ENCODE measurements at places on chromosomes 13 and 19.

DNA sequence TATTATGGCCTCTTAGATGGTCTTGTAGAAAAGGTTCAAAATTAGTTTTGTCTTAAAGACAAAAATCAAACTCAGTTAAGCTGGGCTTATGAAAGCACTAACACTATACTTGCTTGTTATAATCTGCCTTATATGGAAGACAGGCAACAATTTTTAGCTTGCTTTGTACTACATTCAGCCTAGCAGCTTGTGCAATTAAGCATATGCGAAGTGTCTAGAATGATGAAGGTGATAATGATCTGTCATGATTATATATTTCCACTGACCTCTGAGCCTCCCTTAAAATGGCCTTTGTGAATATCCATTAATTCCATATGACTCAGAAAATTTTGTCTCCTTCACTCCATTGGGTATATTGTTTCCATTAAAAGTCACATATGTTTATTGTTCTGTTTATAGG, 834.9 kb downstream of the OLFM4 start:
- no peak for DNase-seq

DNA sequence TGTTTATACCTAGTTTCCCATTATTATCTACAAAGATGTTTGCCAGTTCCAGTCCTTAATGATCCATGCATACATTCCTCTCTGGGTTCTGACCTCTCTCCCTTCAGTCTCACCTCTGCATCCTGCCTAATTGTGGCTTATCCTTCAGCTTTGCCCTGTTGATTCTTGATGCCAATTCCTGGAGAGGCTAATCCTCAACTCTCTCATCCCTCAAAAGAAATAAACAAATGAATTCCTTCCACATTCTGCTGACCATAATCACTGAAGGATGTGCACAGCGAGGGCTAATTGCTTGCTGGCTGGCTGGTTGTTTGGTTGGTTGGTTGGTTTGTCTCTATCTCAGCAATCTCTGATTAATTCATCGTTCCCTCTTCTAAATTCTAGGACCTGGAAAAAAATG, 113.8 kb downstream of the IRS2 start:
- no peak for DNase-seq

- DNase-seq, result no peak
These were observed 56.6 kb downstream of the CELF5 start for GRCh38 chr19:3281026-3281425.

DNA sequence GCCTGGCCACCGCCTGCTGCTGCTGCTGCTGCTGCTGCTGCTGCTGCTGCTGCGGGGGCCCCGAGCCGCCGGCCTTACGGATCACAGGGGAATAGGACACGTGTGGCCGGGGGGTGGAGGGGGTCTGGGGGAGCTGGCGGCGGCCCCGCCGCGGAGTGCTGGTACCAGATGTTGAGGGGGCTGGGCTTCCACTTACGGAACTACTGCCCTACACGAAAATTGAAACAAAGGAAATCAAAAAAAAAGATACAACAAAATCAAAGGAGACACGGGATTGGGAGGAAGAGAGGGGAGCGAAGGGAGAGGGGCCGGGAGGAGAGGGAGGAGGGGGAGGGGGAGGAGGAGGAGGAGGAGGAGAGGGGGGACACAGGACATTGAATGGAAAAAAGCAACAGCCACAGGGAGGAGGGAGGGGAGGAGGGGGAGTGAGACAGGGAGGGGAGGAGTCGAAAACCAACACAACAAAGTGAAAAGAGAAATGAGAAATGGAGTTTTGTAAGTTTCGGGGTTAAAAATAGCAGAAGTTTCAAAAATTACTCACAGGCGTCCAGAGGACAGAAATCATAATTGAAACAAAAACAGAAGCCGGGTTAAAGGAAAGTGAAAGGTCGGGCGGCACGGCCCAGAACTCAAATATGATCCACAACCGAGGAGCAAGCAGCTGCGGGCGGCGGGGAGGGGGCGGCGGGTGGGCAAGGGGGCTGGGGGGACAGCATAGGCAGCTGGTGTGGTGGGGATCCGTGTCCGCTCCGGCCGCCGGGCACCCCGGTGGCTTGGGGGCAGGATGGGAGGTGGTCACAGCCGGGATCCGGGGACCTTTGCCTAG, 57.8 kb downstream of the IER2 start:
- DNase-seq, result peak; percentile 60

DNA sequence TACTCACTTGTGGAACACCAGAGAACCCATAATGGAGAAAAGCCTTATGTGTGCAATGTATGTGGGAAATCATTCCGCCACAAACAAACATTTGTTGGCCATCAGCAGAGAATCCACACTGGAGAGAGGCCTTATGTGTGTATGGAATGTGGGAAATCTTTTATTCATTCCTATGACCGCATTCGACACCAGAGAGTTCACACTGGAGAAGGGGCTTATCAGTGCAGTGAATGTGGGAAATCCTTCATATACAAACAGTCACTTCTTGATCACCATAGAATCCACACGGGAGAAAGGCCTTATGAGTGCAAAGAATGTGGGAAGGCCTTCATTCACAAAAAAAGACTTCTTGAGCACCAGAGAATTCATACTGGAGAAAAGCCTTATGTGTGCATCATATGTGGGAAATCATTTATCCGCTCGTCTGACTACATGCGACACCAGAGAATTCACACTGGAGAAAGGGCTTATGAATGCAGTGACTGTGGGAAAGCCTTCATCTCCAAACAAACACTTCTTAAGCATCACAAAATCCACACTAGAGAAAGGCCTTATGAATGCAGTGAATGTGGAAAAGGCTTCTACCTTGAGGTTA, 10.9 kb downstream of the ZNF549 start:
- DNase-seq, result no peak

DNA sequence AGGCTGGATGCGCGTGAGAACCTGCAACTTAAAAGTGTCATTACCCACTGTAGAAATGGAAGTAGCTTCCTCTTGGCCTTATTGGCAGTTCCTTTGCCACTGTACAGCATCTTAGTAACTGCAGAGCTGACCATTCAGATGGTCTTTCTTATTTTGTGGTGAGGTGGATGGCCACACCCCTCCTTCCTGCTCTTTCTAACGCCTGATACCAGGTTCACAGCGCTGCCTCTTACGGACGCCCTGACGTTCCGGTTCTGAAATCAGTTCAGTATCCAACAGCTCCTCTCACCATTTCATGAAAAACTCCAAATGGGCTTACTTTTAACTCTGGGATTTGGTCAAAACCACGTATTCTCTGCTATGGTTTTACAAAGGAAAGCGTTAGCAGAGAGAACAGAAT, 134.6 kb downstream of the ATP11A start:
- DNase-seq, result no peak

DNA sequence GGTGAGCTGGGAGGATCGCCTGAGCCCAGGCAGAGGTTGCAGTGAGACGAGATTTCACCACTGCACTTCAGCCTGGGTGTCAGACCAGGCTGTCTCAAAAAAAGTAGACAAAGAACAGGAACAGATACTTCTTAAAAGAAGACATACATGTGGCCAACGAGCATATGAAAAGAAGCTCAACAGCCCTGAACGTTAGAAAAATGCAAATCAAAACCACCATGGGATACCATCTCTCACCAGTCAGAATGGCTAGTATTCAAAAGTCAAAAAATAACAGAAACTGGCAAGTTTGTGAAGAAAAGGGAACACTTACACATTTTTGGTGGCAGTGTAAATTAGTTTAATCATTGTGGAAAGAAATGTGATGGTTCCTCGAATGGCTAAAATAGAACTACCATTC, 3.0 kb upstream of the LGALS14 start:
- DNase-seq, result no peak

- no peak for DNase-seq
These were observed 627.8 kb upstream of the SLC10A2 start for GRCh38 chr13:103694033-103694432.

- no peak for DNase-seq
These were observed 3.2 kb upstream of the VSIG10L start for GRCh38 chr19:51345076-51345620.

DNA sequence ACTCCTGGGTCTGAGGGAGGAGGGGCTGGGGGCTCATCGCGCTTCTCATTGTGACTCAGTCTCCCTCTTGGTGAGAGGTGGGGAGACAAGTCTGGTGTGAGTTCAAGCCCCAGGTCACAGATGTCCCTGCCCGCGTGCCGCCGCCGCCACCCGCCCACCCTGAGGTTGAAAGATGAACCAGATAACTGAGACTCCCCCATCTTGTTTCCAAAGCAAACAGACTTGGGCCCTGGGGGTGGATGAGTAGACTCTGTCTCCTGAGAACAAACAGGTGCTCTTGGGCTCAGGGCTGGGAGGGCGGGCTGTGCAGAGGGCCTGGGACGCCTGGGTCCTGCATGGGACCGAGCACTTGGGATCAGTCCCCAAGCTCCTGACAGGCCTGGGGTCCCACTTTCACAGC, 567 bp downstream of the SBK2 start:
- no peak for DNase-seq

DNA sequence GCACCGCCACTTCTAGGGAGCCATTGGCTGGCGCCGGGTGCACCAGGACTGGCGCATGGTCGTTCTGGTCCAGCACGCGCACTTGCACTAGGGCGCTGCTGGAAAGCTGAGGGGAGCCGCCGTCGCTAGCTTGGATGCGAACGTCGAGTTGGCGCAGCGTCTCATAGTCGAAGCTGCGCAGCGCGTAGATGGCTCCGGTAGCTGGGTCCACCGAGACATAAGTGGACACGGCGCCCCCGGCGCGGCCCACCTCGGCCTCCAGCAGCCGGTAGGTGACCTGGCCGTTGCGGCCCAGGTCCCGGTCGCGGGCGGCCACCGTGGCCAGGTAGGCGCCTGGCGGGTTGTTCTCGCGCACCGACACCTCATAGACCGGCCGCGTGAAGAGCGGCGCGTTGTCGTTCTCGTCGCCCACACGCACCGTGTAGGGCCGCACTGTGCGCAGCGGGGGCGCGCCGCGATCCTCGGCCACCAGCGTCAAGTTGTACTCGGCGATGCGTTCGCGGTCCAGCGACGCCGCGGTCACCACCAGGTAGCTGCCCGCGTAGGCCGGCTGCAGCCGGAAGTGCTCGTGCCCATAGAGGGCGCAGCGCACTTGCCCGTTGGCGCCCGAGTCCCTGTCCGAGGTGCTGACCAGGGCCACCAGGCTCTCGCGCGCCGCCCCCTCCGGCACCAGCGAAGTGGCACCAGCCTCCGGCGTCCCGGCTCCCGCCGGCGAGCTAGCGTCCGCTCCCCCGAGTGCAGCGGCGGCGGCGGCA, 1.7 kb downstream of the PCDH8 start:
- no peak for DNase-seq

GRCh38 chr19:1570836-1571235, 2.7 kb upstream of the MEX3D start:
- no peak for DNase-seq

DNA sequence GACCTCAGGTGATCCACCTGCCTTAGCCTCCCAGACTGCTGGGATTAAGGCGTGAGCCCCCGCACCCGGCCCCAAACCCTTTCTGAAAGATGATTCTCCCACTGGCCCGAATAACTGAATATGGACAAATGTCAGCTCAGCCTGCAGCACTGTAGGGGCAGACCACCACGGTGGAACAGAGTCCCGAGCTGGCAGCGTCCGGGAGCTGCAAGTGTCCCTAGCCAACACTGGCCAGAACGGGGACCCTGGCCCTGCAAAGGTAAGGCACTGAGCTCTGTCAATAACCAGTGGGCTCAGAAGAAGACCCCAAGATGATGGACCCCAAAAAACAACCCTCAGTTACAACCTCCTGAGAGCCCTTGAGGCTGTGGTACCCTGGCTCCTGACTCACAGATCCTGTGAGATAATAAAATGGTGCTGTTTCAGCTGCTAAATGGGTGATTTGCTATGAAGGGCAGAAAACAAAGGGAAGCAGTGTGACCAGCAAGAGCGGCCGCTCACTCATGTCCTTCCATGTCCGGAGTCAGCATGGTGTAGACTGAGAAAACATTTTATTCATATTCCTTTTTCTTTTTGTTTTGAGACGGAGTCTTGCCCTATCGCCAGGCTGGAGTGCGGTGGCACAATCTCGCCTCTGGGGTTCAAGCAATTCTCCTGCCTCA, 1.6 kb downstream of the LSM7 start:
- DNase-seq, result no peak

DNA sequence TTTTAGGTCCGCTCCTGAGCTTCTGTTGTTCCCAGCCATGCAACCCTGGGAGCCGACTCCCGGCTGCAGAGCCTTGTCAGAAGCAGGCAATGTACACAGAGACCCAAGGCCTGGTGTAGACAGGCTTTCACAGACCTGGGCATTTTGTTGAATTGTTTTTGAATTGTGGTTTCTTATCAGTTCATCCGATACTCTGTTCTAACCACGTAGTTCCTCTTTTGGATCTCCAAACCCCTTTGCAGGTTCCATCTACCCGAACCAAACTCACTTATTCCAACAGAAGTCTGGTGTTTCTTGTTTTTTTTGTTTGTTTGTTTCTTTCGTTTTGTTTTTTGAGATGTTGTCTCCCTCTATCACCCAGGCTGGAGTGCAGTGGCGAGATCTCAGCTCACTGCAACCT, 6.3 kb upstream of the NLRP2 start:
- DNase-seq, result no peak

GRCh38 chr13:99033814-99034213, 56.0 kb upstream of the DOCK9 start:
- DNase-seq, result no peak

GRCh38 chr13:28100150-28101121, at the start of gene FLT3:
Gene FLT3 (minus strand): TSS chr13:28100576. CDS start chr13:28100510, 66 bp downstream.
- no peak for DNase-seq

DNA sequence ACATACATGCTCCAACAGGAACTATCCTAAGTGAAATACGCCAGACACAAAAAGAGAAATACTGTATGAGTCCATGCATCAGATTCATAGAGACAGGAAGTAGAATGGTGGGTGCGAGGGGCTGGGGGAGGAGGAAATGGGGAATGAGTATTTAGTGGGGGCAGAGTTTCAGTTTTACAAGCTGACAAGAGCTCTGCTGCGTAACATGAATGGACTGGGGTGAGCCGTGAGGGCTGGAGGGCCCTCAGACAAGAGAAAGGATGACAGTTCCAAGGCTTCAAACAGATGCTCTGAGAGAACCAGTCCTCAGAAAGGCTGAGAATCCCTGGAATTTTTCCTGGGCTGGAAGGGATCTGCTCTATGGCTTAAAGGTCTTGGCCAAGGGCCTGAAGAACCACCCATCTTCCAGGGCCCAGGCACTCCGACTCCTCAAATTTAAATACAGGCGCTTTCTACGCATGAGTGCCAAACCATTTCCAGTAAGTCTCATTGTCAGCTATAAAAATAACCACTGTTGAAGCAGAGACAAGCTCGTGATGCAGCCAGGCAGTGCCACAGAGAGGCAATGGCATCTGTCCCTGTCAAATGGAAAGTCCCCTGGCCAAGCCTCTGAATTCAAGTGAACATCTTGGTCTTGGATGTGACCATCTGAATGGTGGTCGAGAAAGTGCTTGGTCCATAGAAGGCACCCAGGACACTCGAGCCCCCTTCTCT, 17.5 kb downstream of the KLF2 start:
- DNase-seq, result no peak

- DNase-seq, result no peak
These were observed 20.2 kb downstream of the CARM1 start for GRCh38 chr19:10891405-10892086.

- DNase-seq, result no peak
These were observed 57.5 kb downstream of the GPC6 start for GRCh38 chr13:93284064-93284463.

GRCh38 chr19:31676271-31677004, 327.2 kb upstream of the TSHZ3 start:
- no peak for DNase-seq

Measured in HFF-Myc (cell line).